NCI-H2081 treated with DMSO at 0.1 percent for 48 hours (cell line): ENCODE measurements at places on chromosomes 6 and 20.

DNA sequence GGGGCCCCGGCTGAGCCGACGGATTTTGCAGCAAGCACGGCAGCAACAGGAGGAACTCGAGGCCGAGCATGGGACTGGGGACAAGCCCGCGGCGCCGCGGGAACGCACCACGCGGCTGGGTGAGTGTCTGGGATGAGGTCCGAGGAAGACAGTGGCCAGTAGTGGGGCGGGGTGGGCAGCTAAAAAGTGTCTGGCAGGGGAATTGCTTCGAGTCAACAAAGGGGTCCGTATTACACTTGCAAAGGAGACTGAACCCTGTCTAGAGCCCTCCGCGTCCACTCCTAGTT lies 356 bp downstream of the BYSL start:
- DNase-seq = no peak

DNA sequence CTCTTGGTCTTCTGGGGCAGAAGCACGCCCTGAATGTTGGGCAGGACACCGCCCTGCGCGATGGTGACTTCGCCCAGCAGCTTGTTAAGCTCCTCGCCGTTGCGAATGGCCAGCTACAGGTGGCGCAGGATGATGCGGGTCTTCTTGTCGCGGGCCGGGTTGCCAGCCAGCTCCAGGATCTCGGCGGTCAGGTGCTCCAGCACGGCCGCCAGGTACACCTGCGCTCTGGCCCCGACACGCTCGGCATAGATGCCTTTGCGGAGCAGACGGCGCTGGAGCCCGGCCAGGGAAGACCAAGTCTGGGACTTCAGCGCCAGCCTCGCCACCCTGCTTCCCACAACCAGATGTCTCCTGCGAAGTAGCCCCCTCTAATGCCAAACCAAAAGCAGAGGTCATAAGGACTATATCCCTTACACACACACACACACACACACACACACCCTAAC lies 8.0 kb upstream of the SLC17A3 start:
- DNase-seq = no peak

GRCh38 chr6:15129887-15130286 lies 116.0 kb upstream of the JARID2 start:
- DNase-seq = no peak

DNA sequence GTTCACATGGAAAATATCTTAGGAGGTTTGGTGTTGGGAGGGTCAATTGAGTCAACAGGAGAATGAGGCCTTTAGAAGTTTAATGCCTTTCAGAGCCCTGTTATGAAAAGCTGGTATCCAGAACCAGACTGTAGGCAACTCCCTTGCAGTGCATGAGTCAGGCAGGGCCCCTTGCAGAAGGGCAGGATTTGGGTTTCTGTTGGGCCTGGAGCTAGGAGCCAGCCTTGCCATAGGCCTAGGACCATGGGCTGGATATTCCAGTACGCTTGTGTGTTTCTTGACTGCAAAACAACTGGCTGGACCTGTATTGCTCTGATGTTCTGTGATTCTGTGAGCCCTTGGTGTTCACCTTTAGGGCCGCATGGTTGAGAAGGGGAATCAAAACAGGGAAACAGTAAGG lies 350.9 kb upstream of the PRND start:
- no peak for DNase-seq

DNA sequence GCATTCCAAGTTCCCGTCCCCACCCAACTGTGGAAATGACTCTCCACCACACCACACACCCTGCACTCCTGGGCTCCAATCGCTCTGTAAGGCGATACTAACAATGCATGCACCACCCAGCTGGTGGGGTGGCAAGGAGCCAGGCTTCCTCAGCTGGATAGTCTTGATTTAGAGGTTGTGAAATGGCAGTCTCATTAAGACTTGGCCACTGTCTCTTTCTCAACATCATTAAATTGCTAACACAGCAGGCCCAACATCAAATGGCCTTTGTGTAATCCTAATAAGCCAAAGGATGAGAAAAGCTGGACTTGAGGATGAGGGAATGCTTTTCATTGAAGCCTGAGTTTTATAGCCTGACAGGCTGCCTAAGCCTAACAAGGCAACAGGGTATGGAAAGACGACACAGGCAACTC lies 223.7 kb downstream of the GMDS start:
- DNase-seq = peak; percentile 82

DNA sequence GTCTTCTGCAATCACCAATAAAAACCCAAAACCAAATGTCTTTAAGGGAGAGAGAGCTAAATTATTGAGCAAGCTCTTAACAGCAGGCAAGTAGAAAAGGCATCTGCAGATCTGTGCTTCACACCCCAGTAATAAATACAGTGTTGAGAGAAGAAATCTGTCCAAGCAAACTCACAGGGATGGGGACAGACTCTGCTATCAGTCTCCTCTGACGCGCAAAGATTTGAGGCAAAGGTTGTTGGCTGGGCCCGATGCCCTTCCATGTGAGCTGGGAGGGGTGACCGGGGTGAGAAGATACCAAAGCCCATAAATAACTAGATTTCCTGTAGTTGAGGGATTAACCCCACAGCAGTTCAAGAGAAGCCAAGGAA lies 315.2 kb upstream of the SOX4 start:
- no peak for DNase-seq
